ENCODE measurements at places on chromosomes 7 and 10.
A peak's percentile ranks its signal among the peaks of the same experiment; 100 is the strongest.

GRCh38 chr7:128922496-128923410, 12.2 kb upstream of the KCP start:
- DNase-seq: no peak

GRCh38 chr10:56547163-56547562, 186.1 kb upstream of the ZWINT start:
- DNase-seq: no peak

- no peak for DNase-seq
Observed at GRCh38 chr7:137313201-137313600, 30.3 kb downstream of the PTN start.

GRCh38 chr10:68813559-68813958, 13.8 kb upstream of the STOX1 start:
- DNase-seq: no peak

DNA sequence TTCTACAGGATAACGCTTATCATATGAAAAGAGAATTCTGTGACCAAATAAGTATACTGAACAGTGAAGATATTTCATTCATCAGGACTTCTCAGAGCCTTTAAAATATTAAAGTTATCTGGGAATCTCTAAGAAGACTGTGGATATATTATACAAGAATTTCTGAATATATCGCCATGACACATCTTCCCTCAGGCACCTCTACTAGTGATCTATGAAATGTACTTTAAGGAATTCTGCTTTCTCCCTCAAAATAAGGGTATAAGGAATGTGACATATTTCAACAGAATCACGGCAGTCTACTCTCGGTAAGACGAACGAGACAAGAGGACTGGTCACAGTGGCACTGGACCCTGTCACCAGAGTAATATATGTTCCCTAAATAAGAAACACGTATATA, 504.2 kb upstream of the PHF14 start:
- DNase-seq: no peak

DNA sequence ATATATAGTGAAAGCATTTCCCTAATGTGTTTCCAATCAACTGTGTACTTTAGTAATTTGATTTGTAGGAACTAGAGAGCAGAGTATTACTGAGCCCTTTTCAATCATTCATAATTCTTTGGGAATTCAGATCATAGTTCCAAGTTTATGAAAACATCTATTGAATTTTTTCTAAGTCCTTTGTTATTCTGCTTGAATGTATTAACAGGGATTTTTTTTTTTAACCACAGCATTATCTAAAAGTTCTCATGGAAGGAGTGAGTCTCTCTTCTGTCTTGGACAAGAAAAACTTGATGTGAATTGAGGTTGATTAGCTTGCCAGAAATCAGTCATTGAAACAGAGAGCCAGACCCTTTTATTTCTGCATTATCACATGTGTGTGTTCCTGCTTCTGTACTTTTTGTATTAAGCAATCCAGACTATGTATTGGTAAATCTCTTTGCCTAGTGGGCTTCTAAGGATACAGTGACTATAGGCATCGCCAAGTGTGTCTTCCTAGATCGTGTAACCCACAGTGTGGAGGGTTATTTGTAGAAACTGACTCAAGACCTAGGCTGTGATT, 59.9 kb downstream of the BMPER start:
- no peak for DNase-seq

DNA sequence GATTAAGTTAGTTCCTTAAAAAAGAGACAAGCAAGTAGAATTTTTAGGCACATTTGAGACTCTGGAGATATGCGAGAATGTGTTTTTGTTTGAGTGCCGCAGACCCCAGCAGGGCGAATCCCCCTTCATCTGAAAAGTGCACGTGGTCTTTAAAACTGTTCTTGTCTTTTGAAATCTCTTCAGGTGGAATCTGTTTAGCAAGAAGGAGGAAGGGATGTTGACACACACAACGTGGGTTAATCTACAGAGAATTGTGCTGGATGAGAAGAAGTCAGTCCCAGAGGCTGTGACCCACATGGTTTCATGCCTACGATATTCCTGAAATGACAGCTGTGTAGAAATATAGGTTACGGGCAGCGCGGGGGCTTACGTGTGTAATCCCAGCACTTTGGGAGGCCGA, 27.1 kb upstream of the ZFAND2A start:
- DNase-seq: no peak

- no peak for DNase-seq
Observed at GRCh38 chr10:109183366-109183765, 739.9 kb downstream of the XPNPEP1 start.

GRCh38 chr7:514651-515598, 4.7 kb downstream of the PDGFA start:
- DNase-seq: no peak

- DNase-seq: no peak
Observed at GRCh38 chr7:83427884-83428283, 221.1 kb downstream of the SEMA3E start.

- no peak for DNase-seq
Observed at GRCh38 chr7:129167817-129168216, 20.6 kb upstream of the SMO start.

- DNase-seq: no peak
Observed at GRCh38 chr10:129912166-129912917, 51.7 kb downstream of the EBF3 start.

DNA sequence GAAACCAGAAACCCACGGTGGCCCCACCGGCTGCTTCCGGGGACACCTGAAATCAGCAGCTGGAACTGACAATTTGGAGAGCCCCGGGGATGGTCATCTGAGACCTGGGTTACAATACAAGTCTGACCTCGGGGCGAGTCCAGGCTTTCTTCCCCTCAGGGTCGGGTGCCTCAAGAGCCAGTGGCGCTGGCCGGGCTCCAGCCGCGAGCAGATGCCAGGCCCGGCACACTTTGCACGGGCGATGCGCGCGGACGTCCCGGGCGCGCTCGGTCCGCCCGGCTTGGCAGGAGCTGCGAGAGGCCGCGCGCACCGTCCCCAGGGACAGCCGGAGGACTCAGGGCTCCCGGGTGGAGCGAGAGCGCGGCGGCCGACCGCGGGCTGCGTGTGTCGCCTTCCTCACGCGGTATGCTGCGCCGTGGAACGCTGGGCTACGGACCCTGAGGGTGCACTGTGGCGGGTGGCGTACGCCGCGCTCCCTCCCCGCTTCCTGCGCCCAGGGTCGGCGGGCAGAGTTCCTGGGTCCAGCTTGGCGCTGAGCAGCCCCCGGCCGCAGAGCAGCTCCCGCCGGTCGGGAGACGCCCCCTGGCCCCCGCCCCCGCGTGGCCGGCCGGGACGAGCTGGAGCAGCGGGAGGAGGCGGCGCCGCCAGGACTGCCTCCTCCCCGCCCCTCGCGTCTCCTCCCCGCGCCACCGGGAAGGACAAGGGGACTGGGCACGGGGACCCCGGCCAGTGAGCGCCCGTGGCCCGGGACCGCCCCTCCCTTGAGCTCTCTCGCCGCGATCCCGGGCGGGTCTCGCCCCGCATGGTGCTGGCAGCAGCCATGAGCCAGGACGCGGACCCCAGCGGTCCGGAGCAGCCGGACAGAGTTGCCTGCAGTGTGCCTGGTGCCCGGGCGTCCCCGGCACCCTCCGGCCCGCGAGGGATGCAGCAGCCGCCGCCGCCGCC, at the start of gene RBM20:
TSS of gene RBM20 (plus strand) at position 684 of the 945 bp plus-strand sequence. CDS start at position 803, 119 bp downstream.
- DNase-seq: peak; percentile 52

DNA sequence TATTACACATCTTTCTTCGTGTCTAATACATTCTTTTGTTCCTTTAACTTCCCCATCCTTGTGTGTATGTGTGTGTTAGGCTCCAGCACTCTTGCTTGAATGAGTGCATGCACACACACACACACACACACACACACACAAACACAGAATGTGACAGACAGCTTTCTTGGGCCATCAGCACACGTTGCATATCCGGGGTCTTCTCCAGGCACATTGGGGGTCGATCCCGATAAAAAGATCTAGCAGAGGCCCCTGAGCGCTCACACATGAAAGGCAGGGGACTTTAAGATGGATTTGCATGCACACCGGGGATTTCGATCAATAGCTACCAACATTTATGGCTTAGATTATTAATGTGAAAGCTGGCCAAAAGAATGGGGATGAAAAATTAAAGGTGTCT, 4.5 kb downstream of the SKIDA1 start:
- no peak for DNase-seq

DNA sequence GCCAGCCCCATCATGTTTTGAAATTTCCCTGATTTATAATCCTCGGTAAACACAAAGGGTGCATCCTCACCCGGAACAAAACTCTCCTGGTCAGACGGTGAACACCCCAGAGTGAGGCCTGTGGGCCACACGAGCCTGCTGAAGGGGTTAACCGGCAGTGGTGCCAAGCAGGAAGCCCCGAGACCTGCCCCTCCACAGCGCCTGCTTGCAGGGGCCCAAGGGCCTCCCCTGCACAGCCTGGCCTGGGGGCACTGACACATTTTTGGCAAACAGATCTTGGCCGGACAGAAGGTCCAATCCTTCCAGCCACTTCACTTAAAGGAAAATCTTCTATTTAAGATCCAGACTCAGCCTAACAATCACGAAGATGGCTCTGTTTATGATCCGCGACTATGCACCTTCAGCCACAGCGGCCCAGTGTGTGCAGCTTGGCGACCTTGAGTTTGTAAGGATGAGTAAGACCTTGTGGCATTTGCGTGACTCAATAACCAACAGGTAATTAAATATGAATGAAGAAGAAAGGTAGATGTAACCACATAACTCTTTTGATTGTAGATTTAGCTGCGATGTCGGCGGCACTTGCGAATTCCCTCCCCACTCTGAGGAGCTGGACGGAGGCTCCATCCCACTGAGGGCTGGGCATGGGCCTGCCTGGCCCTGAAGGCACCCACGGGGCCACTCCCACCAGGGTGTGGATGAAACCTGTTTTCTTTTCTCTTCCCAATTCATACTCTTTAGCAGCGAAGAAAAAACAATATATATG, 328.2 kb downstream of the DNAJB6 start:
- no peak for DNase-seq

DNA sequence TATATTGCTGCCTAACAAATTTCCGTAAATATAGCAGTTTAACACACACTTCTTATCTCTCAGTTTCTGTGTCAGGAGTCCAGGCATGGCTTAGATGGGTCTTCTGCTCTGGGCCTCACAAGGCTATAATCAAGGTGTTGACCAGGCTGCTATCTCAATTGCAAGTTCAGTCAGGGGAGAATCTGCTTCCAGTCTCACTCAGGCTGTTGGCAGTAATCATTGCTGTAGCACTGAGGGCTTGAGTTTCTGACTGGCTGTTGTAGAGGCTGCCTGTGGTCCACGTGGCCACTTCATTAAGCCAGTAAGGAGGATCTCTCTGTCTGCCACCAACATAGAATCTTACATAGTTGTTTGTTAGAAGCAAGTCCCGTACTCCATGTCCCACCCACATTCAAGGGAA, 138.4 kb downstream of the ST7 start:
- DNase-seq: no peak

DNA sequence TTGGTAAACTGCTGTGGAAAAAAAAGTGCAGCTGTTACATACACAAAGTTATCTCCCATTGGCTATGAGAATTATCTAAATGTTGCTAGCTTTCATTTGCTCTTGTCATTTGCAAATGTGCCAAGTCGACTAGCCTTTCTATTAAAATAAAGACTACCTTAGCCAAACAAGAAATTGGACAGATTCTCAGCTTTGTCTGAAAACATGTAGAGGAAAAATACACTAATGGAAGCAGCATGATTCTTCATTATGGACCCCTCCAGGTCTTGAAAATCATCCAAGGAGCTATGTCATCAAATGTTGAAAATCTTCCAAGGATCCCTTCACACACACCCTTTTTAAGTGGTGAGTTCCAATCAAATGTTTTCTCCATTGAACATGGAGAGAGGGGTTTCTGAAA, 237.7 kb downstream of the ETV1 start:
- DNase-seq: no peak

DNA sequence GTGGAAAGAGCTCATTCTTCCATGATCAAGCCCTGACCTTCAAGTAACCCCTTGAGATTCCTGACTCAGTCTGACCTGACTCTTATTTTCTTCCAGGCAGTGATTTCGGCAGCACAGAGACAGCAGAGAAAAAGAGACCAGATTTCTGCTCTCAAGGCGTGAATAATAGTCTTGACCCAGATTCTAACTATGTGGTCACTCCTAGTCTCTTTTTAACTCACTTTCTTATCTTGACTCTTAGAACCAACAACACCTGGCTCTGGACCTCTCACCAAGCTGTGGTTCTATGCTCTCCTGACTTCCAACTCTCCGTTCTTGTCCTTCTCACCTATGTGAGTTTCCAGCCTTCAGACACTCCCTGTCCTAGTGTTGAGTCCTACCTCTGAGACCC, 36.9 kb upstream of the KDM7A start:
- no peak for DNase-seq

GRCh38 chr7:131564640-131565039, 8.2 kb upstream of the PODXL start:
- DNase-seq: peak; percentile 49

GRCh38 chr7:22729180-22729825, 2.3 kb downstream of the IL6 start:
- DNase-seq: no peak

DNA sequence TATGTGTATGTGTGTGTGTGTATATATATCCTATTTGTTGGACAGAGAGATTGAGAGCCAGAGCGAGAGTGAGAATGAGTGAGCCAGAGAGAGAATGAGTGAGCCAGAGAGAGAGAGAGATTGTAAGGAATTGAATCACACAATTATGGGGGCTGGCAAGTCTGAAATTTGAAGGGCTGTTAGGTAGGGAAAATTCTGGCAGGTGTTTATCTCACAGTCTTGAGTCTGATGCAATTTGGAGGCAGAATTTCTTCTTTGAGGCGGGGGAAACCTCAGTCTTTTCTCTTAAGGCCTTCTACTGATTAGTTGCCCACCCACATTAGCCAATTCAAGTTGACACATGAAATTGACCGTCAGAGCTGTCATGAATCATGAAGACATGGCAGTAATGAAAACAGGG, 41.0 kb upstream of the WASL start:
- no peak for DNase-seq

GRCh38 chr7:94698275-94698674, 42.3 kb upstream of the SGCE start:
- DNase-seq: no peak
